ENCODE measurements at places on chromosomes 1 and 21. TPM values are rescaled to one million over a fixed set of nuclear protein-coding genes. Genes with fewer than 3 reads are reported as not detected.
A peak's percentile ranks its signal among the peaks of the same experiment; 100 is the strongest.

The GSTM5 gene
- not detected for total RNA-seq

DNA sequence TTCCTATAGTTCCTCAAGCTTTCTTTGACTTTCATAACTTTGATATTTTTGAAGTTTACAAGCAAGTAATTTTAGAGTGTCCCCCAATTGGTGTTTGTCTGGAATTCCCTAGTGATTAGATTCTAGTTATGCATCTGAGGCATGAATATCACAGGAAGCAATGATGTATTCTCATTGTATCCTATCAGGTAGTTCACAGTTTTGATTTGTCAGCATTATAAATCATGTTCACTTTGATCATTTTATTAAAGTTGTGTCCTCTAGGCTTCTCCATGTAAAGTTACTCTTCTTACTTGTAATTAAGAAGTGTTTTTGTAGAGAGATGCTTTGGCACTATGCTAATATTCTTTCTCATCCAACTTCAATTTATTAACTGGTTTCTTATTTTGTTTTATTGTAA is 53.0 kb downstream of the TYW3 start:
- ATAC-seq = no peak

DNA sequence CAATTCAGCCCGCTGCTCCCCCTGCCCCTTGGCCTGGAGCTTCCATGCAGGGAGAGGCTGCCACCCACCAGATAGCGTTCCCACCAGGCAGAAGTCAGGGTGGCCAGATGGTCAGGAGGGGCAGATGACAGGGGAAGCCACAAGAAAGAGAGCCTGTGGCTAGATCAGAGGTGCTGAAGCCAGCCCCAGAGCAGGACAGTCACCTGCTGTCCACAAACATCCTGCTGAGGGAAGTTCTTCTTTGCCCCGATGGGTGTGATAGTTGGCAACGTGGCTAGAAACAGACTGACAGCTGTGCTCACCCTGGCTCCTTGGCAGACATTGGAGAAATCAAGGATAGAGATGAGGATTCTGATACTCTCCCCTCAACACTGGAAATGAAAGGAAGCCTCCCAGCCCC is 27.2 kb upstream of the SRP9 start:
- no peak for ATAC-seq

DNA sequence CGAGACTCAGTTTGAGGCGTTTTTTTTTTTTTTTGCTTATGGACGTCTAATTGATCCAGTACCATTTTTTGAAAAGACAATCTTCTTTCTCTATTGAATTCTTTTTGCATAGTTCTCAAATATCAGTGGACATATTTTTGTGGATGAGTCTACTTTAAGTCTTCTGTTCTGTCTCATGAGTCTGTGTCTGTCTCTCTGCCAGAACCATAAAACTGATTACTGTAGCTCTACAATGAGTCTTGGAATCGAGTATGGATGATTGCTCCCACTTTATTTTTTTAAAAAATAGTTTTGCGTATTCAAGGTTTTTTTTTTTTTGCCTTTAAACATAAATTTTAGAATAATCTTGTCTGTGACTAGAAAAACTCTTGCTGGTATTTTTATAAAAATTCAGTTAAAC is 323.5 kb downstream of the ZNF326 start:
- no peak for ATAC-seq

The TSACC gene
- total RNA-seq = 1.1 TPM

- ATAC-seq = no peak
These were observed 22.5 kb downstream of the WNT3A start for GRCh38 chr1:228029281-228029680.

DNA sequence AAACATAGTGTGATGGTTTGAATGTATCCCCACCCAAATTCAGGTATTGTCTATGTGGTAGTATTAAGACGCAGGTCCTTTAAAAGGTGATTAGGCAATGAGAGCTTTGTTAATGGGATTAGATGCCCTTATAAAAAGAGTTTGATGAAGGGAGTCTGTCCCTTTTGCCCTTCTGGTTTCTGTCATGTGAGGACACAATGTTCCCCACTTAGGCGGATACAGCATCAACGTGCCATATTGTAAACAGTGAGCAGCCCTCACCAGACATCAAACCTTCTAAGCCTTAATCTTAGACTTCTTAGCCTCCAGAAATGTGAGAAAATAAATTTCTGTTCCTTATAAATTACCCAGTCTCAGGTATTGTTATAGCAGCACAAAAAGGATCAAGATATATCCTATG is 172.8 kb downstream of the FAF1 start:
- ATAC-seq = no peak

The TMEM240 gene
- 2.1 TPM for total RNA-seq

DNA sequence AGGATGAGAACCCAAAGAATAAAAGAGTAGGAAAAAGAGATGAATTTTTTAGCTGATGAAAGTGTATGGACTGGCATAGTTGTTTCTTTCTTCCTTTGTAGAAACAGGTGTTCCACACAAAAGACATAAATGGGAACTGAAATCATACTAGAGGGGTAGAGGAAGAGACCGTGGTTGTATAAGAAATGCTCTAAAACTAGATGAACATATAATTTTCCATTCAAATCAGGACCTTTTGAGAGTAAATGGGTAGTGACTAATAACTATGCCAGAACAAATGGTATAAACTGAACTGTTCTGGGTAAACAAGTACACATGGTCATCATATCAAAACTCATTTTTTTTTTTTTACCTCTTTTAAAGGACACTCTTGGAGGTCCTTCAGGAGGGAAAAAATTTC is 344.2 kb downstream of the VAV3 start:
- ATAC-seq = peak; percentile 9

The DBT gene
- 12.3 TPM for total RNA-seq

DNA sequence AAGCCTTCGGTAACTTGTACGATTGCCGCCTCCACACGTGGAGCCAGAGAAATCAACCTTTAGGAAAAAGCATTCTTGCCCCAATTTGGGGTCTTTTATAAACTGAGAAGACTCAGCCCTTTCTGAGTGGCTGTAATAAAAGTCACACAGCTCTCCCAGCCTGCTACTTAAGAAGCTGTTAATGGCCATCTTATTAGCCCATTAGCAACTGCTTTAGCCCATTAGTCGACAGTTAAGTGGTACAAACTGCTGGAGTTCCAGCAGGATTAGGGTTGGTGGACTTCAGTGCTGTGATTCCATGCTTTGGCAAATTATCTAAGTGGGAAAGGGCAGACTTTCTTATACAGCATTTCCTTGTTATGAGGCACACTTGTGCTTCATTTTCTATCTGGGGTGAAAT is 461.3 kb downstream of the RPS6KC1 start:
- no peak for ATAC-seq

All from activated T-helper 17 cell treated with anti-CD3 and anti-CD28 coated beads, Interleukin-2, amount 50 U/mL, for 72 hours (primary cell).